Esophagus squamous epithelium (tissue), 5 donors: ENCODE measurements at places on chromosomes 16 and 17.

DNA sequence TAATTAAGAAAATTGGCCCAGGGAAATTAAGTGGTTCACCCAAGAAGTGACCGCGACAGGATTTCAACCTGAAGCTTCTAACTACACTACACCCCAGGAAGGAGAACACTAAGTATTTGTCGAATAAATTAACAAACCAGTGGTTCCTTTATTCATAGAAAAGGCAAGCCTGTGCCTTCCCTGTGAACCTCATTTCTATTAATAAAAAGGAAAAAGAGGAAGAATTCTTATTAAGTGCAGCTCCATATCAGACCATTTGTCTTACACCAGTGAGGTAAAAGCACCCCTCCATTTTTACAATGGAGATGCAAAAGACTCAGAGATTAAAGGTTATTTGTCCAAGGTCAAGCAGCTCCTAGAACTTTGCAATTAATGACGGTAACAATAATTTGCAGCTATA, 1.7 kb downstream of the COPS3 start:
- DNase-seq = no peak

DNA sequence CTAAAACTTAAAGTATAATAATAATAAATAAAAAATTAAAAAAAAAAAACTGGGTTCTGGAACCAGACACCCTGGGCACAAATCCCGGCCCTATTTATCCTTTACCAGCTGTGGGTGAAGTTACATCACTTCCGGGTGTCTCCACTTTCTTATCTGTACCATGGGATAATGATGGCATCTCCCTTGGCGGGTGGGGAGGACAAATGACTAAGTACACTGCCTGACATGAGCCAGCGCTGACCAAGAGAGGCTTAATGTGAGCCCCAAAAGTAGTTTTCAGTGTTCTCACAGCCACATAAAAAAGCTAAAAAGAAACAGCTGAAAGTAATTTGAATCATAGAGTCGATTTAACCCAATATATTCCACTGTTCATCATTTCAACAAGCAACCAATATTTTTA, 424.9 kb downstream of the SOX9 start:
- DNase-seq = no peak

GRCh38 chr17:45098081-45098868, 34.0 kb downstream of the PLCD3 start:
- DNase-seq = no peak

DNA sequence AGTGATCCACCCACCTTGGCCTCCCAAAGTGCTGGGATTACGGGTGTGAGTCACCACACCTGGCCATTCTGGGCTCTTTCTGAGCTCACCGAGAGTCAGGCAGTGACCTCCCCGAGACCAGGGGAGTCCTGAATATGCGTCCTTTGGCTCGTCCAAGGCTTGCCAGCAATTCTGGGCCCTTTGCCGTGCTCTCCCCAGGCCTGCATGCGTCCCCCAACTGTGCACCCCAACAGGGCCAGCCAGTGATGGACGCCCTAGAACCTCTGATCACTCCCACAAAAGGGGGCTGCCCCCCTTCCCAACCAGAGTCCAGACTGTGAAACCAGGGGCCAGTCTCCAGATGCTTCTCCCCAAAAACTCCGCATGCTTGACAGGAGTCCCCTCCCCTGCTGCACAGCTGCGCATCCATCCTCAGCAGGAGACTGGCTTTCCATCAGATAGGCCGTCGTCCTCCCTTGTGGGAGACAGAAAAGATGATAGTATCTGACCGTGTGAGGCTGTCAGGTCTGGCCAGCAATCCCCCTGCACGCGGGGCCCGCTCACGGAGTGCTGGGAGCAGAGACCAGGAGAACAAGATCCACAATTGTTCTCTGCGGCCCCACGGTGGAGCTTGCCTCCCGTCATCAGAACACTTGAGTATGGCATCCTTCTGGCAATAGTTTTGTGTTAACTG, 15.5 kb downstream of the HS3ST6 start:
- DNase-seq = no peak

GRCh38 chr17:7572338-7572587, 7.2 kb upstream of the CD68 start:
- no peak for DNase-seq

DNA sequence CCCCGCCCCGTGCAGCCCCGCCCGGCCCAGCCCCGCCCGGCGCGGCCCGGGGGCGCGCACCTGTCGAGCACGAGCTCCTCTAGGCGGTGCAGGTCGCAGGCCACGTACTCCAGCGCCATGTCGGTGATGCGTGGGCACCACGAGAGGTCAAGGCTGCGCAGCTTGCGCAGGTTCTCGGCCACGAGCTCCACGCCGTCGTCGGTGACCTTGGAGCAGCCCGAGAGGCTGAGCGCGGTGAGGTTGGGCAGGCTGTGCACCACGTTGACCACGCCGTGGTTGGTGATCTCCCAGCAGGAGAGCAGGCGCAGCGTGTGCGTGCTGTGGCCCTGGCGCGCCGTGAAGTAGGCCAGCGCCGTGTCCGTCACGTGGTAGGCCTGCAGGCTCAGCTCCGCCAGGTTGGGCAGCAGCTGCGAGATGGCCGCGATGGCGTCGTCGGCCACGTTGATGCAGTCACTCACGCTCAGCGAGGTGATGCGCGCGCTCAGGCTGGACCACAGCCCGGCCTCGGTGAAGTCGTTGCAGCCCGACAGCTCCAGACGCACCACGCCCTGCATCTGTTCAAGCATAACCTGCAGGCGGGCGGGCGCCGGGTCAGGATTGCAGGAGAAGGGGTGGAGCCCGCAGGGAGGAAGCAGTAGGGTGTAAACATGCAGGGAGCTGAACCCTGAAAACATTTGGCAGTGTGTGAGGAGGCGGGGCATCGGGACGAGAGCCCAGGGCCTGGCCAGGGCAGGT, 5.3 kb upstream of the WDR24 start:
- no peak for DNase-seq

DNA sequence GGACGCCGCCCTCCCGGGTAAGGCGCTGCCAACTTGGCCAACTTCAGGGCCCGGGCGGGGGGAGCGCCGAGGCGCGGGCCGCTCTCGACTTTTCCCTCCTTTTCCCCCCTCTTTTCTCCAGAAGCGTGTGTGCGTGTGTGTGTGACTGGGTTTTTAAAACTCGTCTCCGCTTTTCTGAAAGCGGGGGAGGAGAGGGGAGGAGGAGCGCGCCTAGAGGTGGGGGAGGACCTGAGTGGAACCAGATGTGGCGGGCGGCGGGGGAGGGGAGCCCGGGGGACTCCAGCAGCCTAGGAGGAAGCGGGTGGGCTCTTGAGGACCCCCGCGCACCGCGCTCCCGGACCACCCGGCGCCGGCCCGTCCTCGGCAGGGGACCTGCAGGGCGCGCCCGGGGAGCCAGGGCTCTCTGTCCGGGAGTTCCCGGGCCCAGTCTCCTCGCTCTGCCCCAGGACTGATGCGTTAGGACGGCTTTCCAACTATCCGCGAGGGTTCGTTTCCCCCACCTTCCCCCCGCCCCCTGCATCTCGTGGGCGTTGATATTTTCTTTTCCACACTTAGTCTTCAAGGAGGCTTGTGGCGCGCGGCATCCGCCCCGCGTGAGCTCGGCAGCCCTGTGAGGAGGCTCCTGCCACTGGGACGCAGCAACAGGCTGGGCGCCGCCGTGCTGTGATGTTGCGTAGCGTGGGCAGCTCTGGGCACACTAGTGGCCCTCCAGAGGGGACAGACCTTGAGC, 599 bp downstream of the MRC2 start:
- no peak for DNase-seq

- no peak for DNase-seq
Observed at GRCh38 chr16:76835339-76835738, 355.7 kb upstream of the MON1B start.

GRCh38 chr16:90054554-90054953, 22.6 kb downstream of the PRDM7 start:
- no peak for DNase-seq

DNA sequence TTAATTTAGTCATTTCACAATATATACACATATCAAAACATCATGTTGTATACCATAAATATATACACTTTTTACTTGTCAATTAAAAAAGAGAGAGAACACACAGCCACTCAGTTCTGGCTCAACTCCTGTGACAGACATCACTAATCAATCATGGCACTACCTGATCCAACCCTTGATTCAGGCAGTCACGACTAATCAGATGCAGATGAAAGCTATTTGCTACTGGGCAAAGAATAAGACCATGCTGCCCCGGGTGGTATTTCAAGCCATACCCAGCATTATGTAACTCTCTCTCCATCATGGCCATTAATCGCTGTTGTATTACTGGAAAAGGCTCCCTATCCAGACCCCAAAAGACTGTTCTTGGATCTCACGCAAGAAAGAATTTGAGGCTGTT, 345.7 kb downstream of the HAPSTR1 start:
- DNase-seq = no peak

GRCh38 chr16:49596648-49597291, 223.2 kb downstream of the C16orf78 start:
- DNase-seq = no peak

DNA sequence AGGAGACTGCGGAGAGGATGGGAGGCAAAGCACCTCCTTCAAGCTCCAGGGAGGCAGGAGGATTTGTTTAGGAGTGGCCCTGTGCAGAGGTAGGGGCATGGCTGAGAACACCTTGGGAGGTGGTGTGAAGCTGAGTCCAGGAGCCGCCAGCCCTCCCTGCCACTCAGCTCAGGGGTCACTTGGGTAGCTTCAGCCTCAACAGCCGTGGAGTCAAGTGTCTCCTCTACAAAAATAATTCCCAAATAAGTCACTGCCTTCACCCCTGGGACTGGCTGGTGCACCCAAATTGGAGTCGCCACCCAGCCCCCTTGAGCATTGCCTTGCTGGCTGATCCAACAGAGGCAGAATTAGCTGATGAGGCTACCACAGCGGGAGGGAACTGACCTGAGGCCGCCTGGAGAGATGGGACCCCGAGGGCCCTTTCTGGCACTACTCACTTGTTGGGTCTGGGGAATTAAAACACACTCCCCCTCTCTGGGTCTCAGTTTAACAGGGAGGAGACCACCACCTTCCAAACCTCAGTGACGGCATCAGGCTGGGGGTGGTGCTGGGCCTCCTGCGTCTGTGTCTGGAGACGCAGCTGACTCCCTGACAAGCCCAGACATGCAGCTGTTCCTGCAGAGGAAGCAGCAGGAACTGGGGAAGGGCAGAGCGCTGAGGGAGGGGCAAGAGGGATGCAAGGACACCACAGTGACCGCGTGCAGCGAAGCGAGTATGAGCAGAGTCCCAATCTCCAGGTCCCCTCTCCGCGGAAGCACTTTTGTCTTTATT, 87.9 kb upstream of the TOB1 start:
- no peak for DNase-seq

DNA sequence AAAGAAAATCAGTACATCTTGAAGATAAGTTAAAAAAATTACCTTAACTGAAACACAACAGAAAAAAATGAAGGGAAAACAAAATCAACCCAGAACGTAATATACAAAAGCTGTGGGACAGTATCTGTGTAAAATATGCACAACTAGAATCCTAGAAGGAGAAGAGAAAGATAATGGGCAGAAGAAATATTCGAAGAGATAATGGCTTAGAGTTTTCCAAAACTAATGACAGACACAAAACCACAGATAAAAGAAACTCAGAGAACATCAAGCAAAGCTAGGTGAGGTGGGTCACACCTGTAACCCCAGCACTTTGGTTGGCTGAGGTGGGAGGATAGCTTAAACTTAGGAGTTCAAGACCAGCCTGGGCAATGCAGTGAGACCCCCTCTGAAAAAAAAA, 117.1 kb downstream of the TRIM37 start:
- DNase-seq = no peak

DNA sequence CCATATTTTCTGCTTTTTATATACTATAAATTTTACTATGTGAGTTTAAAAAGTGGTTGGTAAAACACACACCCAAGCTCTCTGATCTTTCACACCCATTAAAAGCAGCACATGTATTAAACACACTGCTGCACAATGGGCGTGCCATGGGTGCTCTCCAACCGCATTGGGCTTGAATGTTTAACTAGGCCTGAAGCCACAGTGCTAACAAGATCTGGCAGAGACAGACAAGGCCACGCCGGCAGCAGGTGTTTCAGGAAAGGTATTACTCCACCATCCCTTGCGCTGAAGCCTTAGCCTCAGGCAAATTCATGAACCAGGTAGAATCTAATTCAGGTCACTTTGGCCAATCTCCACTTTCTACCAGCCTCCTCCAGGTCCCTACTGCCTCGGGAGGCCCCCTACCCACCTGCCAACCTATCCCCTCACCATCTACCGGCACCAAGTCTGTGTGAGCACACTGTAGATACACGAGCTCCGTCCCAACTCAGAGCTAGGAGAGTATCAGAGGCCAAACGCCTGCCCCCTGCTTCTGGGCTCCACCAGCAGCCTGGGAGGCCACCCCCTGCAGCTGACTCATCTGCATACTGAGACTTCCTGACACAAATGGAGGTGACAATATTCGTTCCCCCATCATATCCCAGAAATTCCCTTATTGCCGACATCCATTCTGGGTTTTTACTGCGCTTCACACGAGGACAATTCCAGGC, 95.0 kb downstream of the ADCY9 start:
- DNase-seq = no peak

DNA sequence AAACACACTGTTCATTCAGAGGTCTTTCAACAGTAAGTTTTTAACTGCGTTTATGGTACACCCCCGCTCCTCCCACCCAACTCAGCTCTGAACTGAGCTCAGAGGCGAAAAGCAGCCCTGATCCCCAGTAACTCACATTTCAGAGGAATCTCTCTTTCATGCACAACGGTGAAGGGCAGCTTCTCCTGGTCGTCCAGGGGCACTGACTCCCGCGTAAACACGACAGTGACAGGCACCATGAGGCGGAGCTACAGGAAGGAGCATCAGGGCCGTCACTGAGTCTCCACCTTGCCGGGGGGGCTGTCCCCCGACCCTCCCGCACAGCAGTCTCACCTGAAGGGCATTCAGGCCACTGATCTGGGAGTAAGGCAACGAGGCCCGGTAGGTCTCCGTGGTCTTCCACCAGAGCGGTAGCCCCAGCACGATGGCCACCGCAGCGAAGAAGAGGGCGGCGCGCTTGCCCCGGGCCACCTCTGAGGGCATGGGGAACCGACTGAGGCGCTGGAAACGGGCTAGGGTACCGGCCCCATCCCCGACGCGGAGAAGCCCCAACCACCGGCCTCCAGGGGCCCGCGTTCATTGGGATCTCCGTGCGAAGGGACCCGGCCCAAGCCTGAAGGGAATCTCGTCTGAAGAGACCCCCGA, 486 bp downstream of the PIGS start:
- DNase-seq = no peak

GRCh38 chr17:4769628-4770027, 2.1 kb upstream of the TM4SF5 start:
- no peak for DNase-seq

- no peak for DNase-seq
Observed at GRCh38 chr16:3716831-3717234, 491 bp downstream of the TRAP1 start.

DNA sequence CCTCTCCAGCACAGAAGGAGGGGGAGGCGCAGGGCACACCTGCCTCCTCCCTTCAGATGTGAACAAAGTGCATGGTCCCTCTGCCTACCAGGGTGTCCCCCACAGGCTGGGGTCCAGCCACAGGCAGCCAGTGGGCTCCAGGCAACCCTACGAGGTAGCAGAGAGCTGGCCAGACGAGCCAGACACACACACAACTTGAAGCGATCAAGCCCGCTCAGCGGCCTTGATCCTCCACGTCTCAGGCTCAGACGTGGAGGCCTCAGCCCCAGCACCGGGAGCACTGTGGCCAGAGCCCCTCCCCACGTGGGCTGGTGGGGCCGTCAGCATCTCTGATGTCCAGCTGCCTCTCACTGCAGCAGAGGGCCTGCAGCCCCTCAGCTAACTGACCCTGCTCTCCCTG, 8.5 kb downstream of the MCRIP1 start:
- no peak for DNase-seq

GRCh38 chr16:2970563-2970962, 1.4 kb downstream of the PAQR4 start:
- no peak for DNase-seq
